ENCODE measurements at places on chromosomes 3 and 15.

- peak; percentile 45 for DNase-seq
These were observed 69.1 kb downstream of the CMTM8 start for GRCh38 chr3:32307591-32307990.

DNA sequence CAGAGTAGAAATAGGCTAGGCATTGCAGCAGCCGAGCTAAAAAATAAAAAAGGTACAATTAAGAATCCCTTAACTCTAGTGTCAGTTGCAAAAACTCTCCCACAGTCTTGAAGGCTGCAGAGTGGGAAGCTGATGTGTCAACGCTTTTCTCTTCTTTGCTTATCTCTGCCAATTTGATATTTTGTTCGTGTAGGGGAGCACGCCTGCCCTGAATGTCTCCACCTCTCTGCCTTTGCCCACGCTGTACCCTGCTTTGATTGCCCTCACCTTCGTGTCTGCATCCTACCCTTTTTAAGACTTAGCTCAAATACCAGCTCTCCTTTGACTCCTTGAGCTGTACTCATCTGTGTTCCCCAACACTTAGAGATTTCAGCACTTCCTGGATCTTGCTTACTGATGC lies 155.4 kb upstream of the CADPS start:
- no peak for DNase-seq

GRCh38 chr3:184872200-184872599 lies 60.2 kb downstream of the VPS8 start:
- DNase-seq, result no peak

DNA sequence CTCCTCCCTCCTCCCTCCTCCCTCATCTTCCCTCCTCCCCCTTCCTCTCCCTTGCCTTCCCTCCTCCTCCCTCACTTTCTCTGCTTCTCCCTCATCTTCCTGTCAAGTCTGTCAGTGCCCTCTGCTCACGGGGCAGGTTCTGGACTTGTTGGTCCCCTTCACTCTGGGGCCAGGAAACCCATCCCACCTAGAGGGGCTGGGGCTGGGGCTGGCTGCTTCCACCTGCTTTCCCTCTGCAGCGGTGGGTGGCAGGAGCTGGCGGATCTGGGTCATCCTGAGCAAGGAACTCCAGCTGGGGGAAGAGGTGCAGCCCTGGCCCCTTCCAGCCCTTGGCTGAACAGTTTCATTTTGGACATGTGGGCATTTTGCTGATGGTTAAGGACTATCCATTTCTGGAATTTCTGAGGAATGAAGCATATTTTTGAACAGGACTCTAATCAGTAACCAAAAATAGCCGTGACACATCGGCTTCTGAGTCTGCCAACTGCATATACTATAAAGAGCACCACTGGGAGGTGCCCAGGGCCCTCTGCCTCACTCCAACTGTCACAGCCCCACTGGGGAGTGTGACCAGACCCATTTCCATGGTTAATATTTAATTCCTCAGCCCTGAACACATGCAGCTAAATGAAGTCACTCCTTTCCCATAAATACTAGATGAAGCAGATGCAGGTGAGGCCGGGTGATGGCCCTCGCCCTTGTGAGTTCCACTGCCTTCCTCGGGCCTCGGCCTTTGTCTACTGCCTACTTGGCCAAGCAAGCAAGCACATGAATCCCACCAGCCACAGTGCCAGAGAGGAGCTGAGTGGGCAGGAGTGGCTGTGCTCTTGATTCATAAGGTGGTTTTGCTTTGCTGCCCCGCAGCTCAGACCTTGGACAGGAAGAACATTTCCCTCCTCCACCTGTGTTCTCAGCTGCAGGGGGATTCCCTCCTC lies 39.8 kb downstream of the CHDH start:
- peak; percentile 58 for DNase-seq

DNA sequence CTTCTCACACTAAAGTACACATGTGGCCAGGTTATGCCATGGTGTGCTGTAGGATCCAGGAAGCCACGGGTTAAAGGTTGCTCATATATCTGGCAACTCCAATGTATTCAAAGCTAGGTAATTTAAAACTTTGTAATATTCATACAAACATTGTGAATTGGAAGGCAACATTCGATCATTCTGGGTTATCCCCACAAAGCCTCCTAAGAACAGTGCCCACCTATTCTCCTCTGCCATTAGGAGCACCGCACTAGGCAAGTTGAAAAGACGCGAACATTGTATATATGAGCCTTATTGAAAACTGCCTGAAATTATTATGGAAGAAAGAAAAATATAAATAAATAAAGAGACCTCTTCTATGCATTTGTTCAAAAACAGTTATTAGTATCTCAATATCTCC lies 228.2 kb downstream of the IGSF11 start:
- DNase-seq, result no peak

DNA sequence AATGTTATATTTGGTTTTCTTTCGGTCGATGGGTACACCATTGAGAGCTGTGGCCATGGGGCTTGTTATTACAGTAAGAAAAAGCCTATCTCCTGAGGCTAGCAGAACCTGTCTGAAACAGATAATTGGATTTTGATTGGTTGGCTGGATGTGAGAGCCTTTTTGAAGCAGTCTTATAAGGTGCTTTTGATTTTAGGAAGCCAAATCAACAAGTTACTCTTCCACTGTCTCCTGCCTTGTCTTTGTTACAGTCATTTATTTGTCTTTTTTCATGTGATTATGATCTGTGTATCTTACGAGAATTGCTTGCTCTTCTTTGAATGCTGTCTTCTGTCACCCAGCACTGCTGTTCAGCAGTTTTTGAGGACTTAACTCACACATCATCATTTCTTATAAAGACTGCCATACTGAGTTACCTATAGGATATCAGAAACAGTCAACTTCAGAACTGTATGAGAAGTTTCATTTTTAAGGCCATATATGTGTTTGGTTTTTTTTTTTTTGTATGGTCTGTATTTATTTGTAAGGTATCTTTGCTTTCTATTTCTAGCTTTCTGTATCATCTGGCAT lies 51.1 kb downstream of the MEF2A start:
- no peak for DNase-seq

DNA sequence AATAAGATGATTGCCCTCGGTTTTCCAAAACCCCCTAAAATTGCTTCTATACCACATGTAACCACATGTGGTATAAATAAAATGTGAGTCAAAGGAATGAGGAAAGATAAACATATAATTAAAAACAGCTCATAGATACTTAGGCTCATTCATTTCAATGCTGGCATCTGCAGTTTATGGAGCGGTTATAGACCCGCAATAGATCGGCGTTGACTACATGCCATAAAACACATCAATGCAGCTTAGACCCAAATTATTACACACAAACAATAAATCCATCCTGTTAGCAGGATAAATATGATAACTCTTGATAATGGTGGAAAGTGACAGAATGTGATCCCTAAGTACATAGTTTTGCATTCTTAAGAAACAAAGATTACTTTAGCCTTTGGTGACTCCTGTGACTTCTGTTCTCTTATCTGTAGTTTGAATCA lies 143.7 kb downstream of the NR2F2 start:
- no peak for DNase-seq

DNA sequence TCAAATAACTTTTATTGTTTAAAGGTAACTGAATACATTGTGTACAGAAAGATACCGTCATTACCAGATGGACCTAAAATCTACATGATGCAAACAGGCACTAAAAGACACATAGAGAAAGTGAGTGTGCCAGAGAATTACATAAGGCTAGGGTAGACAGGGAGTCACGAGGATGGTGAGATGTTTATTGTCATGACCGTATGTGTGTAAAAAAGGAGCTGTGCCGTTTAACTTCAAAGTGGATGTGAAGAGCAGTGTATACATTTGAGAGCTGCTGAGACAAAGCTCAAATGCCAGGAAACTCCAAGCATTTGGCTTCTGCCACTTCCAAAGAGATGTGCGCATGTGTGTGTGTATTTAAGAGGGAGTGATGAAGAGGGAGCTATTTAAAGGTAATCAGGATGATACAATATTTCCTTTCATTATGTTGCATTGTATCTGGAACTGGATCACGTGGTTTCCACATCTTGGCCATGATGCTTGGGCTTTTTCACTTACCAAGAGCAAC lies 51.4 kb upstream of the IGF1R start:
- DNase-seq, result no peak

DNA sequence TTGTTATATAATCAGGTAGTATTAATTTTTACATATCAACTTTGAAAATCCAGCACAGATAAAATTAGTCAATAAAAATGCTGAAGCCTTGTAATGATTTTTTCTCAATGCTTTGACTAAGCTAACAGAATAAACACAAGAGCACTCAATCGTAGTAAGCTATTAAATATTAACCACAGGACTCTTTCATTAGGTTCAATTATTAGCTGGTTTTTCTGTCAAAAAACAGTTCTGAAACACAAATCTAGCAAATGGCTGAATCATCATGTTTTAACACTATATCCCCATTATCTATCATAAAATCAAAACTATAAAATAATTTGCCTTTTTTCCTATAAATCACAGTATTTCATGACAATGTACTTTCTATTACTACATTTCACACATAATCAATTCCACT lies 69.6 kb downstream of the PLOD2 start:
- no peak for DNase-seq

- DNase-seq, result no peak
These were observed 108.9 kb downstream of the RYR3 start for GRCh38 chr15:33419701-33420100.

- no peak for DNase-seq
These were observed 386.0 kb upstream of the RARB start for GRCh38 chr3:25041871-25042584.

GRCh38 chr15:41860049-41860828 lies 21.6 kb downstream of the PLA2G4B start:
- no peak for DNase-seq

DNA sequence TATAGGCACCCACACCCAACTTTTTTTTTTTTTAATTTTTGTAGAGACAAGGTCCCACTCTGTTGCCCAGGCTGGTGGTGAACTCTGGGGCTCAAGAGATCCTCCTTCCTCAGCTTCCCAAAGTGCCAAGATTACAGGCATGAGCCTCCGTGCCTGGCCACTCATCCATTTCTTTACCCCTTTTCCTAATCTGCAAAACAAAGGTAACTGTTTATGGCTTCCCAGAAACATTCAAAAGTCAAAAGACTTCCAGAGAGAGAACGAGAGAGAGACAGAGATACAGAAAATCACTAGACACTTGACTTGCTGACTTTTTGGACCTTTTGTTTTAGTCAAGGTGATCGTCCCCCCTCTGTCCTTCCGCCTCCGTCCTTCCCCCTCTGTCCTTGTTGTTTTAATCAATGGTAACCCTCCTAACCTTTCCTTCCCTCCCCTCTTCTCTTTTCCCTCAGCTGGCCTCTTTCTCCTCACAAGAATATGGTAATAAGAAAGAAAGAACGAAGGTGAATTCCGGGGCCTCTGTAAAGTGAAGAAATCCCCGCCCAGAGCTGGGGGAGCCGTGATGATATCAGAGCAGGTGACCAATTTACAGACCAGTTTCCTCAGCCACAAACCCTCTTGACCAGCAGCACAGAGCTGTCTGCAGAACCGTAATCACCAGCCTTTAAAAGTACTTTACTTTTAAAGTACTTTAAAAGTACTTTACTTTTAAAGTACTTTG lies 21.9 kb downstream of the KLHL6 start:
- peak; percentile 63 for DNase-seq

GRCh38 chr3:49785565-49786356 lies 581 bp downstream of the IP6K1 start:
- peak; percentile 70 for DNase-seq

- DNase-seq, result no peak
These were observed 21.4 kb downstream of the RAD54L2 start for GRCh38 chr3:51559961-51560360.

- no peak for DNase-seq
These were observed 8.4 kb upstream of the DHX30 start for GRCh38 chr3:47794544-47794943.

DNA sequence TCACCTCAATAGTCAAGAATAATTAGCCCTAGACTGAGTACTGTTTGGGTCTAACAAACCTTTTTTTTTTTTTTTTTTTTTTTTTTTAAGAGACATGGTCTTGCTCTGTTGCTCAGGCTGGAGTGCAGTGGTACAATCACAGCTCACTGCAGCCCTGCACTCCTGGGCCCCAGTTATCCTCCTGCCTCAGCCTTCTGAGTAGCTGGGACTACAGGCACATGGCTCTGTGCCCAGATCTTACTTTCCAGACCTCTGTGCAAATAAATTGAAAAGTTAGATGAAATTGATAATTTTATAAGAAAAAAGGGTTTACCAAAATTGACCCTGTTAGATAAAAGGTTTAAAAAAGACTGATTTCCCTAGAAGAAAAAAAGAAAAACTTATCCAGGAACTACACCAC lies 79.0 kb downstream of the NR2E3 start:
- peak; percentile 60 for DNase-seq

DNA sequence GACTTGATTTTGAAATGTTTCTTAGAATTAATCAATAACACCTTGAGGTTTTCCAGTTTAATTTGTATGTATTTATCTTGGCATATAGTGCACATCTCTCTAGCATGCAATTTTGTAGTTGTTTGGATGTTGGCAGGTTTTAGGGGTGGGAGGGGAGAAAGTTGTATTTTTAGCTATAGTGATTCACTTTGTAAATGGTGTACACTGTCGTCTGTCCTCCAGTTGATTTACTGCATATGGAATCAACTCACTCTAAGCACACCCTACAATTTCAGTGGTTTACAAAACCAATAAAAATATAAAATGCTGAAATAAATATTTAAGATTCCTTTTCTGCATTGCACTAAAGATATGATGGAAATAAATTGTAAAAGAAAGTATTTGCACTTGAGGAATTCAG lies 199.1 kb downstream of the CDIN1 start:
- DNase-seq, result no peak

GRCh38 chr15:82663186-82663600 lies 16.0 kb upstream of the CPEB1 start:
- DNase-seq, result peak; percentile 48

Data from thyroid gland (tissue), 4 donors.